Stimulated activated CD8-positive, alpha-beta memory T cell treated with anti-CD3 and anti-CD28 coated beads, Interleukin-4, amount 100 ng/mL, for 1 hour (primary cell): ENCODE measurements at places on chromosomes 12 and 14.

GRCh38 chr12:22306311-22306710, 28.2 kb downstream of the ST8SIA1 start:
- DNase-seq = no peak

DNA sequence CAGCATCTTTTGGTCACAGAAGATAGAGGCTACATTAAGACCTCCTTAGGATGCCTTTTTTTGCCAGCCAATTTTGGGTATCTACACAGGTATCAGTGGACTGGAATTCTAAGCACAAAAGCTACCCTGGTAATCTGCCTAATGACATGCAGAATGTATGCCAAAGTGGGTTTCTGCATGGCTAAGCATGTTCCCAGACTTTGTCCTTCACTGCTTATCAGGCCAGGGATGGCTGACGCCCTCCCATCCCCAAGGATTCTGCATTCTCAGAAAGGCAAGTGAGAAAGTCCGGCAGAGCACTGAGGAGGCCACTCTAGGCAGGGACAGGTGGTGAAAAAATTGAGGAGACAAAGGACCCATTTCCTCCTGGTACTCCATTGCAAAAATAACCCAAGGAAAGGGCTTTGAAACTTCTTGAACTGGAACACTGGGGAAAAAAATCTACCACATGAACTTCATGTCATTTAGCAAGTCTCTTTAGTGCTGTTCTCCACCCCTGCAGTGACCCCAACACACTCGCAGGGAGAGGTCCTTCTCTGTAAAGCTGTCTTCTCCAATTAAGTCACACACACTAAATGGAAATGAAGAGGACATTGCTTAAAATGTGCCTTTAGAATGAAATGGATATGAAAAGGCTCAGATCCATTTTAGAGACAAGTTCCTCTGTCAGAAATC, 91.7 kb upstream of the MAX start:
- no peak for DNase-seq

DNA sequence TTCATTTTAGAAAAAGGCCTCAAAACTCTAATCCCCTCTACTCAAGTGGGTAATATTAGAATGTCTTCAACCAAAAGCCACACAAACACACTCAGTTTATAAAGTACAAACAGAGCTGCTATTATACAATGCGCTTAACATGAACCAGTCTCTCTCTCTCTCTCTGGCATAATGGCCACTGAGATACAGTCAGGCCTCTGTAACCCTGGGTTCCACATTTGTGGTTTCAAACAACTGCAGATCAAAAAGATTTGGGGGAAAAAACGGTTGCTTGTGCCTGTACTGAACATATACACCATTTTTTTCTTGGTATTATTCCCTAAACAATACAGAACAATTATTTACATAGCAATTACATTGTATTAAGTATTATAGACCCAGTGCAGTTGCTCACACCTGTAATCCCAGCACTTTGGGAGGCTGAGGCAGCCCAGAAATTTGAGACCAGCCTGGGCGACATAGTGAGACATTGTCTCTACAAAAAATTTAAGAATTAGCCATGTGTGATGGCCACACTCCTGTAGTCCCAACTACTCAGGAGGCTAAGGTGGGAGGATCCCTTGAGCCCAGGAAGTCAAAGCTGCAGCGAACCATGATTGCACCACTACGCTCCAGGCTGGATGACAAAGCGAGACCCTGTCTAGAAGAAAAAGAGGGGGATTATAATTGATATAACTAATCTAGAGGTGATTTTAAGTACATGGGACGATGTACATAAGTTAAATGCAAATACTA, 5.6 kb downstream of the SLC11A2 start:
- DNase-seq = no peak

GRCh38 chr12:39912211-39912980, 193.5 kb downstream of the SLC2A13 start:
- no peak for DNase-seq

- no peak for DNase-seq
These were observed 1.6 kb downstream of the GIT2 start for GRCh38 chr12:109994401-109995175.

DNA sequence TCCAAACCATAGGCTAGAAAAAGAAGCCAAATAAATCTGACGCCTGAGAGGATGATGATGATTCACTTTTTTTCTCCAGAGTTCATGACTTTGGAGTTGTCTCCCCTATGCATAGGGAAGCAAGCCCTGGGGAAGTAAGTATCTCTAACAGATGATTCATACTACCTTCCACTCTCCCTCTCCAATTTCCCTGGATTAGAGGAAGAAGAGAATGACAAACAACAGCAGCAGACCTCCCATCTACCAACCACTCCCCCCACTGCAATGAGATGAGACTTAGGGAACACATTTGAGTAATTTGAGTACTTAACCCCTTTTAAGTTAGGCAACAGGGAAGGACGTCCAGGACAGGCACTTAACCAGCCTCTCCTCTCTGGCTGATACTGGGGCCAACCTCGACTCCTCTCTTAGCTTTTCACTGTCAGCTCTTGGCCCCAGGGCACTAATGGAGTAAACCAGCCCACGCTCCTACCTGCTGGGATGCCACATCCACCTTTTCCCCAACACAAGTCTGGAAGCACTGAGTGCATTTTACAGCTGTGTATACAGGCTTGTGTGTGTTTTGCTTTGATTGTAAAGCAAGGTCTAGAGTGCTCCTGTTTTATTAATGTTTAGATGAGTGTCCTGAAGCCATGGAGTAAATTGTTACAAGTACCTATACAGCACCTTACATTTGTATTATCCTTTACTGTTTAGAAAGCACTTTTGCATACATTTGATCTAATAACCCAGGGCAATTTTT, 180.7 kb downstream of the PHLDA1 start:
- DNase-seq = no peak
